ENCODE measurements at places on chromosomes 12 and 14.

GRCh38 chr14:92584816-92585215, 71.2 kb downstream of the RIN3 start:
- no peak for DNase-seq

GRCh38 chr12:28876196-28876798, 272.8 kb upstream of the FAR2 start:
- DNase-seq: no peak

GRCh38 chr12:70044167-70044566, 199.1 kb upstream of the CNOT2 start:
- DNase-seq: no peak

- DNase-seq: no peak
Observed at GRCh38 chr14:55350461-55350860, 61.2 kb downstream of the ATG14 start.

DNA sequence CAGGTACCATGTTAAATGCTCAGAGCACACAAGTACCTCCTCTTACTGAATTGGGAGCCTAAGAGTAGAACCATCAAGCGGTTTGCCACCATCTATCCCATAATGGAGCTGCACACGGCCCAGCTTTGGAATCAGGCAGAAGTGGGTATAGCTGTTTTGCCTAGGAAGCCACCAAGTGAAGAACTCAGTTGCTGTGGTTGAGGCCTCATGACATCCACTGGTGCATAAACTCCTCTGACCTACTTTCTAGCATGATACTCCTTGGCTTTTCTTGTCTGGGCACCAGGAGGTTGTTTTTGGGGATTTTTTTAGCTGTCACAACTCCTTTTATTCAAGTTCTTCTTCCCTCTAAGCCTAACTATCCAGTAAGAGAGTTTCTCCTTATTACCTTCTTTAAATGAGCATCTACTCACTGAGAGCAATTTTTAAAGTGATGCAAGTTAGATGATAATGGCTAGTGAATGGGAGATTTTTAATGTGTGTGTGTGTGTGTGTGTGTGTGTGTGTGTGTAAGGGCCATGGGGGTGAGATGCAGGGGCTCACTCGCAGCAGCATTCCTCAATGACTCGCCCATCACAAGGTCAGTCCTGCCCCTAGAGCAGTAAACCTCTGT, 20.9 kb upstream of the KRAS start:
- no peak for DNase-seq

GRCh38 chr12:89707703-89708564, 704 bp downstream of the ATP2B1 start:
- peak; percentile 9 for DNase-seq

GRCh38 chr14:33352821-33353220, 414.1 kb downstream of the NPAS3 start:
- DNase-seq: no peak

GRCh38 chr12:77122661-77123060, 57.3 kb upstream of the E2F7 start:
- DNase-seq: no peak

DNA sequence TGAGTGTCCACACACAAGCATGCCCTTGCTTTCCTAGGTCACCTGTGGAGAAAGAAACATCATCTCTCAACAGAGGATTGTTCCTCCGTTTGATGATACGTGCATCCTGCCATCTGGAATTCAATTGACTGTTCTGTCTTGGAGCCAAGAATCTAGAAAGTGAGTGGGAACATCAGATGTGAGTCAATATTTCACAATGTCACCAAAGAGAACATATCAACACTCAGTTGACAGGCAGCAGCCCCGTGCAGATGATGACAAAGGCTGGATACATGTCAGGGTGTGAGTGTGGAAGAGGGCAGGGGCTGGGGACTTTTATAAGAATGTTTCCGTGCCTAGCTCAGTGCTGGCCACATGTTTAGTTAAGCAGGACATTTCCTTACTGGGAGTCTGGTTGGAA, 76.1 kb downstream of the TBC1D30 start:
- DNase-seq: no peak

DNA sequence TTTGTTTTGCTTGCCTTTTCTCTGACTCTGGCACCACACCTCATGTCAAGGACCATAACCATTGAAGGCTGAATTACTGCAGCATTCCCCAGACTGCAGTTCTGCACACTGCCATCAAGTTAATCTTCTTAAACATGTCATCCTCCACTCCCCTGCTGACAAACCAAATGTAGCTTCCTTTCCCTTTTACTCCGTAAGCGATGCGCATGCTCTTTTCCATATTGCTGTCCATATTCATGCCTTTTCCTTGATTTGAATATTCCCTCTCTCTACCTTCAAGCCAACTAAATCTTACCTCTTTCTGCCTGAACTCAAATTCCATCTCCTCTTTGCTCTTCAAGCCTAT, 13.6 kb downstream of the GPX2 start:
- no peak for DNase-seq

DNA sequence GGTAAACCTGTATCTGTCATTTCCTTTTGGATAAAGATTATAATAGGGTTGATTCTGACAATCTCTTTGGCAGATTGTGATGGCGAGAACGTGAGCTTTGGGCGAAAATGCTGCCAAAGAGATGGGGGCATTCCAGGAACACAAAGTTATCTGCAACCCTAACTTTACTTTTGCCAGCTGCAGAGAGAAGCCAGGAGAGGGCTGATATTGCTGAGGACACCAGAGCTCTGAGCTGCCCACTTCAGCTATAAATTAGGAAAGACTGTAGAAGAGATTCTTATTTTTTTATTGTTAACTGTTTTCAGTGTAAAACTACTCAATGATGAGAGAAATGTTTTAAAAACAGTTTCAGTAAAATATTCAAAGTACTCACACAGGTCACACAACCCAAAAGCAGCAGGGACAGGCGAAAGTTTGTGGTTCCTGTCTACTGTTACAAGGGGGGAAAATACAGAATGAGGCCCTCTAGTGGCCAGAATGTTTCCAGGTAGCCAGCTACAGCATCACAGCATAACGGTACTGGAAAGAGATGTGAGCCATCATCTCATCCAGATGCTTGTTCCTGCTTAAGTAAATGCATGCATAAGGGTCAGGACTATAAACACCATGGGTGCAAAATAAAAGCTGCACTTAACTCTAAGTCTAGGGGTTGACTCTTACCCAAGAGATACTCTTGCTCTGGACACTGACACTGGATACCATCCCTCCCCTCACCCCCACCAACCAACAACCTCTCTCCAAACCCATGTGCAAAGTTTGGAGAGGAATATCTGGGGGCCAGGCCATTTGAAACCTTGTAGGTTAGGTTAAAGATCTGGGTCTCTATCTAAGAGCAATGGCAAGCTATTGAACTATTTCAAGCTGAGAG, 498.4 kb downstream of the RMST start:
- DNase-seq: no peak

DNA sequence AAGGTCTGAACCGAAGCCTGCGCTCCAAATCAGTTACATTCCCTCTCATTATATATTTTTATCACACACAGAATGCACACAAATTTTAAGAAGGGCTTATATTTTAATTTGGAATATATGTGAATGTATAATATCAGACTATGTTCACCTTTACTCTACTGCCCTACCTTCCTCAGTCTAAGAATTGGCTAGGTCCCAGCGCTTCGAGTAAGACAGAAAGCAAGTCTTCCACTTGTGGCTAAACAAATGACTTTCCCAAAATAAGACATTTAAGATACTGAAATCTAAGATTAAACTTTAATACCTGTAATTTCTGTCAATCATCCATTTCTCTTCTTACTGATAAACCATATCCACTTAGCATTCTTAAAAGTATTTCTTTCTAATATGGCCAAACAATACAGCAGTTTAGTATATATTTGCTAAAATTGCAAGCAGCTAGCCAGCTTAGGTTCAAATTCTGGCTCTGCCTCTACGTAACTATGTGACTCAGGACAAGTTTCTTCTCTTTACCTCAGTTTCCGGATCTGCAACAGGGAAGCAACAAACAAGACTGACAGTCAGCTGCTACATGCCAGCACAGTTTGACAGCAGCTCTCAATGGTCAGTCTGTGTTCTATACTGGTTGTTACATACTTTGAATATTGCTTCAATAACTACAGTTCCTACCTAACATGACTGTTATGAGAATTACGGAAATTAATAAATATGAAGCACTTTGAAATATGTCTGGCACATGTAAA, 2.0 kb downstream of the INTS13 start:
- DNase-seq: no peak

- DNase-seq: peak; percentile 26
Observed at GRCh38 chr12:51721282-51721940, 127.1 kb downstream of the FIGNL2 start.

- no peak for DNase-seq
Observed at GRCh38 chr12:3607039-3607720, 116.2 kb downstream of the PRMT8 start.

- no peak for DNase-seq
Observed at GRCh38 chr14:92135269-92135668, 13.5 kb downstream of the CPSF2 start.

DNA sequence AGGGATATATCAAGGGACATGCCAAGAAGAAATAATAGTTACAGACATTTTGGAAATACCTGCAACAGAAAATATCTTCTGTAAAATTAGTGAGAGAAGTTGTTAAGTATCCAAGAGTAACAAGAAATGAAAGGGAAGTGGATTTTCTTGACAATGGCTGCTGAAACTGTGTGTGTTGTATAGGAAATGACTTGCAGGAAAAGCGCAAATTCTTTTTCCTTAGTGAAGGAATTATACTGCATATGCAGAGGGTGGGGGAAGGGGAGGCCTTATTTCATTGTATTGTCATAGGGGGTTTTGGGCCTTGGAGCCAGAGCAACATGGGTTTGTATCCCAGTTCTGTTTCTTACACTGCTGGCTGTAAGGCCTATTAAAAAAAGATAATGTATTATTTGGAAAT, 84.4 kb upstream of the DDHD1 start:
- DNase-seq: no peak

DNA sequence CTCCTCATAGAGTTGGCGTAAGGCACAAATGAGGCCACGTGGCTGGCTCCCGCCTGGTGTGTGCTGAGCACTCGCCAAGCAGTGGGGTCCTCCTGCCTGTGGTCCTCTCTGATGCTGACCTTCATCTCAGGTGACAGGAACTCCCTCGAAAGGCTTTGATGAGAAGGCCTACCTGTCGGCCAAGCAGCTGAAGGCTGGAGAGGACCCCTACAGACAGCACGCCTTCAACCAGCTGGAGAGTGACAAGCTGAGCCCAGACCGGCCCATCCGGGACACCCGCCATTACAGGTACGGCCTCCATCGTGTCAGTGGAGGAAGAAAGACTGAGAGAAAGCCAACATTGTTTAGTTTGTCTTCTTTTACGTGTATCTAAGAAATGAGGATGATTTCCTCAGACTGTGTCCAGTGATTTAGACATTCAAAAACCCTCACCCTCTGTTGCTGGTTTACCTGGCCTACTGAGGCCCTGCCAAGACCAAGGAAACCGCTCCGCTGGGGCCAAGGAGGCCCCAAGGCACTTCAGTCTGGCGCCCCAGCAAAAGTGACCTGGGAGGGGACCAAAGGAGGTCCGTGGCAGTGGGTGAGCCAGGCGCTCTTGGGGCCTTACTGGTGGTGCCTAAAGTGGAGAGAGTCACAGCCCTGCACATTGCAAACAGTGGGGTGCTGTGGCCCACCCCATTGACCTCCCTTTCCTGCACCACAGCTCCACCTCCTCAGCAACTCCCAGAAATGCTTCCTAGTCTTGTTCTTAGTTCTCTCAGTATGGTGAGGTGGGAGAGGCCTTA, 60.8 kb downstream of the GALNT16 start:
- no peak for DNase-seq

DNA sequence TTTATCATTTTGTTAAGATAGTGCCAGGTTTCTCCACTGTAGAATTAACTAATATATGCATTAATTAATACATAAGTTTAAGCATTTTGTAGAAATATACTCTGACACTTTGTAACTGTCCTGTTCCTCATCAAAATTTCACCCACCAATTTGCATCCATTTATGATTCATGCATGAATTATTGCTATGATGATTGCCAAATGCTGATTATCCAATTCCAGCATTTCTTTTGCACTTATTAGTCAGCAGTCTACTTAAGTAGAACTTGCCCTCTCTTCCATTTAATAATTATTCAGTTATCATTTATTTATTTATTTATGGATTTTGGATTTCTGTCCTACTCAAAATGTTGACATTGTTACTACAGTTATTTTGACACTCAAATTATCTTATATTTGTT, 72.2 kb downstream of the SLC6A15 start:
- no peak for DNase-seq

DNA sequence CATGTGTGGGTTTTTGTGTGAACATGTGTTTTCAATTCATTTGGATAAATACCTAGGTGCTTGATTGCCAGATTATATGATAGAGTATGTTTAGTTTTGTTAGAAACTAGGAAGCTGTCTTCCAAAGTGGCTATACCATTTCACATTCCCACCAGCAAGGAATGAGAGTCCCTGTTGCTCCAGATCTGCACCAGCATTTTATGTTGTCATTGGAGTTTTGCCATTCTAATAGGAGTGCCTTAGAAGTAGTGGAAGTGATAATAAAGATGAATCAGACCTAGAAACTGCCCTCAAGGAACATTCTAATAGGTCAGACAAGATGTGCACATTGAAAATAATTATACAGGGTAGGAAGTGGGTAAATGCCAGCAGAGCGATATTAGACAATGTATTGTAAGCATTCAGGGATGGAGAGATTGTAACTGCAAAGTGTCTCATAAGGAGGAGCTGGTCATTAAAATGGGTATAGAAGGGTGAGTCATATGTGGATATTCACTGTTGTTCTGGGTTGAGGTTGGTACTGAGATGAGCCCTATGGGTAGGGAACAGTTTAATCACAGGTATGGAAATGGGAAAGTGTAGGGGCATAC, 71.4 kb downstream of the MNAT1 start:
- DNase-seq: no peak

- DNase-seq: no peak
Observed at GRCh38 chr14:82501554-82501953, 967.9 kb upstream of the SEL1L start.

- no peak for DNase-seq
Observed at GRCh38 chr14:20720741-20721140, 24.9 kb upstream of the EDDM3A start.

GRCh38 chr12:130572553-130572952, 143.5 kb downstream of the RIMBP2 start:
- DNase-seq: no peak

DNA sequence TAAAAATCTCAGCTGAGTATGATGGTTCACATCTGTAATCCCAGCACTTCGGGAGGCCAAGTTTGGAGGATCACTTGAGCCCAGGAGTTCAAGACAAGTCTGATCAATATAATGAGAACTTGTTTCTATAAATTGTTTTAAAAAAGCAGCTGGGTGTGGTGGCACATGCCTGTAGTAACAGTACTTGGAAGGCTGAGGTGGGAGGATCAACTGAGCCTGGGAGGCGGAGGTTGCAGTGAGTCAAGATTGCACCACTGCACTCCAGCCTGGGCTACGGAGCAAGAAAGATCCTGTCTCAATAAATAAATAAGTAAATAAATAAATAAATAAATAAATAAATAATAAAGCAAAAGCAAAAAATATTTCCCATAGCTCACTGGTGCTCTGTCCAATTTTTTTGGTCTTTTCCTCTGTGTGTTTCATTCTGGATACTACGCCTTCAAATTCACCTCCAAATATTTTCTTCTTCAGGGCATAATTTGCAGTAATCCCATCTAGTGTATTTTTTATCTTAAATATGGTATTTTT, 32.7 kb upstream of the SNX6 start:
- no peak for DNase-seq

Measured in stimulated activated CD8-positive, alpha-beta memory T cell treated with anti-CD3 and anti-CD28 coated beads, Interleukin-7, amount 100 ng/mL, for 48 hours (primary cell).